ENCODE measurements at places on chromosomes 1 and 21.
A peak's percentile ranks its signal among the peaks of the same experiment; 100 is the strongest.

- peak; percentile 18 for DNase-seq
Measured at GRCh38 chr1:31663622-31664452, 19.2 kb upstream of the PEF1 start.

GRCh38 chr1:232263452-232263851, 366.5 kb downstream of the SIPA1L2 start:
- no peak for DNase-seq

DNA sequence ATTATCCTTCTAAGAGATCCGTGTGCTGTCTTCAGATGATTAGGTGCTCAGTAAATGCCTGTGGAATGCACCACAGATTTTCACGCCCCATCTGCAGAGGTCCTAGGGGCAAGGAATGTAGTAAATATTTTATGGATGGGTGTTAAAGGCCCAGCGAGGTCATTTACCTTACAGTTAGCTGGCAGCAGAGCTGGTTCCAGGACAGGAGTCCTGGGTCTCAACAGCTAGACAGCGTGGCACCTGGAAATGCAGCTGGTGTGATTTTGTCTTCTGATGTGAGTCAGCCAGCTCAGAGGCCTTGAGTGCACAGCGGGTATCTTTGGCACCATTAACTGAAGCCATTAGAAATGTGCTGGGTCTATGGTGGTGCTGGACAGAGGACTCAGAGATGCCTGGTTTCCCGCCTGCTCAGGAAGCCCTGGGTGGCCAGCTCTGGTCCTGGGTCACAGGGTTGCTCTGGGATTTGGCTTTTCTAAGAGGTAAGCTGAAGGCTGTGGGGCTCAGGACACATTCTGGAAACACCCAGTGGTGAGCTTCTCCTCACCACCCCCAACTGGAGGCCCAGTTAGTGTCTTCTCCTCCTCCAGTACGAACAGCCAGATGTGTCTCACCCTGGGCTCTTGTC, 65.5 kb downstream of the DDX20 start:
- DNase-seq, result no peak

DNA sequence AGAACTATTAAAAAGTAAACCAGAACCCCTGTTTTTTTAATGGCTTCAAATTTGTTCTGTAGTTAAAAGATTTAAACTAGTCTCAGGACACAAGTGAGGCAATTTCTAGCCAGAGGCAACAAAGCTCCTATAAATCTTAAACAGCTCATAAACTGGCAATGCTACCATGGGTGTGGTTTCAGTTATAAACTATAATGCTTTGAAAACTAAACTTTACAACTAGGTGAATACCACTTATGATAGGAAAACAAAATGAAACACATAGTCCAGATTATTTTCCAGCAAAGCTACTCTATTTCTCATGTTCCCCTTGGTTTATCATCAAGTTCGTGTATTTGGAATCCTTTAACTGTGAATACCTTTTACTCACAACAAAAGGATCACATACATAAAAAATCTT, 282.5 kb downstream of the VAV3 start:
- DNase-seq, result no peak

GRCh38 chr1:161261261-161262235, 3.0 kb downstream of the PCP4L1 start:
- DNase-seq, result no peak

DNA sequence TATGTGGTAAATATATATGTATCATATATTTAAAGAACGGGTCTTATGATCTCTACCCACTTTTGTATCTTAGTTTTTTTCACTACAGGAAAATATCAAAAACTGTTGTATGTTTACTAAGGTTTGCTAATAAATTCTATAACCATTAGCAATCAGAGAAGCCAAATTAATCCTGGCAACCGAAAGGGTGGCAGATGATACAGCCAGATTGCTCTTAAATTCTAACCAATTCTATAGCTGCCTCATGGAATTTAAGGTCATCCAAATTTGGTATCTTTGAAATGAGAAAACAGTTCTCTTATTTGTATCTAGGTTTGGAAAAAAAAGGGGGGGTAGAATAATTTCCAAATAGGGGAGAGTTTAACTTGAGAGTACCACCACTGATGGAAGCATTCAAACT, 591.2 kb downstream of the SMYD3 start:
- DNase-seq, result no peak
